Activated T-cell treated with anti-CD3 and anti-CD28 coated beads for 4 hours (primary cell): ENCODE measurements at places on chromosomes 13 and 19.

- DNase-seq: no peak
Observed at GRCh38 chr13:81781471-81781870, 1440.5 kb upstream of the SPRY2 start.

DNA sequence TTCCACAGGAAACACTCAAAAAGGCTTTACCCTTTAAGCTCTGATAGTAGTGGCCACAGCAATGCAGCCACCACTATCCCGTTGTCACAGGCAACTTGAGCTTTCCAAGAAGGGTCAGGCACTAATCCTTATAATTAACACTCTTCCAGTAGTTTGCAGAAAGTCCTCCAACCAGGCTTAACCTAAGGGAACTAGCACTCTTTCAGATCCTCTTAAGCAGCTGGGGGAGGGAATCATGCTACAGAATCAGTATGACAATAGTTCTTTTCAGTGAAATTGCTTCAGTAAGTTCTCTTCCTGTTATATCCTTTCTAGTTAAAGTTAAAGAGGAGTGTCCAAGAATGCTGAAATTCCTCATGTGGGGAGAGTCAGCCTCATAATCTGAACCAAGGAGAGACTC lies 82.2 kb downstream of the TNFSF11 start:
- DNase-seq: no peak

GRCh38 chr13:76454991-76455390 lies 431.2 kb downstream of the KCTD12 start:
- no peak for DNase-seq

DNA sequence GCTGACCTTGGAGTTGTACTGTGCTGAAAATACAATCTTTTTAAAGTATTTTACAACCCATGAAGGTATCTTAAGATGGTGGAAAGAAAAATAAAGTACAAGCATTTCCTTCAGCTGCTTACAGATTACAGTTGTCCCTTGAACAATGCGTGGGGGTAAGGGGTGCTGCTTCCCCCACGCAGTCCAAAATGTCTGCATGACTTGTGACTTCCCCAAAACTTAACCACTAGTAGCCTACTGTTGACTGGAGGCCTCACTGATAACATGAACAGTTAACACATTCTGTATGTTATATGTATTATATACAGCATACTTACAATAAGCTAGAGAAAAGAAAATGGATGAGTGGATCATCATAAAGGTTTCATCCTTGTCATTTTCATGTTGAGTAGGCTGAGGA lies 45.3 kb upstream of the ZNF599 start:
- no peak for DNase-seq

DNA sequence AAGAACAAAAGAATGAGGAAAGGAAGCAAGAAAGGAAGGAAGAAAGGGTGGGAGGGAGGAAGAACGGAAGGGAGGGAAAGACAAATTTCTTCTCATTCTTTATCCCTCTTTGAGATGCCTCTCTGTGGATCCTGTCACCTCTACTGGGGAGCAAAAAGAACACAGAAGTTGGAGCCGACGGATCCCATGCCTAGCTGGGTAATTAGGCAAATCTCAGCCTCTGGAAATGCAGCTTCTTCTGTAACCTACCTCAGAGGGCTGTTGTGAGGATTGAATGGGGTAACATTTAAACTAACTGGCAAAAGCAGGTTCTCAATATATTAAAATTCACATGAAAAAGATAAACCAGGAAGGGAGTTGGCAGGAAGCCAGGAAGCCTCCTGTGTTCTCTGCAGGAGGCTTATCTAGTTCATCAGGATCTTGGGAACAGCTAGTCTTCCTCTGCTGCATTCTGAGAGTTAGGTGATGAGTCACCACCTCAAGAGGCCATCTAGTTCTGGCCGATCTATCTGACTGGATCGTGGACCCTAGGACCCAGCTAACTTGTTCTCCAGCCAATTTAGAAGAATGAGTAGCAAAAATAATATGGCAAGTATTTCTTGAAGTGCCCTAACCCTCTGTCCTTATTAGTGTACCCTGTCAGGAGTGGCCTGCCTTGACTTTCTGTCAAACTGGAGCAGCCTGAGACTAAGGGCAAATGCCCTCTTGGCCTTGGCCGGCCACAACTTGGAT lies 15.2 kb upstream of the CPB2 start:
- DNase-seq: no peak

- no peak for DNase-seq
Observed at GRCh38 chr19:35501684-35502083, 11.4 kb upstream of the KRTDAP start.

DNA sequence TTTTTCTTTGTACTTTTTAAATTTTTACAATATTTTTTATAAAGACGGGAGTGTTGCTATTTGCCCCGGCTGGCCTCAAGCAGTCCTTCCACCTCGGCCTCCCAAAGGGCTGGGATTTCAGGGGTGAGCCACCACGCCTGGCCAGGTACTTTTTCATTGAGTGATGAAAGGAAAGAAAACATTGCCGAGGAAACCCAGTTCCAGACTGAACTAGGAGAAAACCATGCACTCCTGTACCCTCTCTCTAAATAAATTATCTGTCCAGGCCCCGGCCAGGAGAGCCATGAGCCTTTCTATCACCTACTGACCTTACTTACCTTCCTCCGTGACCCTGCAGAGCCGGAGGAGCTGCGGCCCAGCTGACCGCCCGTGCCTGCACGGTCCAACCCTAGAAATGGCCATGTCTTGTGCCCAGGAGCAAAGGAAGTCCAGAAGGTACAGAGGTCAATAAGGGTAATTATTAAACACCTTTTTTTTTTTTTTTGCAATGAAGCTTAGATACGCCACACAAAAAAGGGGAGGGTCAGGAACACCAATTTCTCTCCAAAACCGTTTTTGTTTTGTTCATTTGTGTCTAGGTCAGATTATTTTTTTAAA lies at the start of gene SLC7A9:
SLC7A9 (minus strand) TSS at position 399 of the 597 bp plus-strand sequence. CDS start 1,233 bp downstream, outside the sequence.
- no peak for DNase-seq

DNA sequence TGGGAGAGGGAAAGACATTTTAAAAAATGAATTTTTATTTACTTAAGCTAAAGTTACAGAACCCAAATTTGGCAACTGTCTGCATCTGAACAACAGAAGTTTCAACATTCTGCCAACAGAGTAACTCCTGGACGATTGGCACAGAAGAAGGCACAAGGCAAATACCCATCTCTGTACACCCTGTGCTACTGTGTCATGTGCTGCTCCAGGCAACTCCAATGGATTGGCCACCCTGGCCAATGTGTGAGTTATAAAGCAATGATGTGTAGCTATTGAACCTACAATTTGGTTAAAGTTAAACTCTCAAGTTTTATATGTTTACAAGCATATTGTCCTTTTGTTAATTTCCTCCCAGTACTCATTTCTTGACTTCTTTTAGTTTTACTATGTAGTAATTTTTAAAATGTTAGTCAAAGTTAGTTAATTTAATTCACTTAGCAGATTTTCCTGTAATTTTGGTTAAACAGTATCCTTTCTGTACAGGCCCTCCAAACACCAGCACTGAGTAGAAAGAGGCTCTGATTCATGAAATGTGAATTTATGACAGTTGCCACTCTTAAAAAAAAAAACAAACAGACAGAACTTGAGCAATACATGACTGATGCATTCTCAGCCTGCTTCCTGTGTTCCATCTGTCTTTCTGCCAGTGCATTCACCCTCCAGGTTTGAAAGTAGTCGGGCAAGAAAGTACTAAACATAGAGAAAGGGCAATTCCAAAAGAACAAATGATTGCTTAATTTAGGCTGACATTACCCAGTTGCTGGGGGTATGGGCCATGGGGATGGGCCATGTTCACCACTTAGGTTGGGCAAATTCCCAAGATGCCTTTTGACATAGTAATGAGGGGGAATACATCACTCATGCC lies 5.9 kb downstream of the STARD13 start:
- DNase-seq: no peak

DNA sequence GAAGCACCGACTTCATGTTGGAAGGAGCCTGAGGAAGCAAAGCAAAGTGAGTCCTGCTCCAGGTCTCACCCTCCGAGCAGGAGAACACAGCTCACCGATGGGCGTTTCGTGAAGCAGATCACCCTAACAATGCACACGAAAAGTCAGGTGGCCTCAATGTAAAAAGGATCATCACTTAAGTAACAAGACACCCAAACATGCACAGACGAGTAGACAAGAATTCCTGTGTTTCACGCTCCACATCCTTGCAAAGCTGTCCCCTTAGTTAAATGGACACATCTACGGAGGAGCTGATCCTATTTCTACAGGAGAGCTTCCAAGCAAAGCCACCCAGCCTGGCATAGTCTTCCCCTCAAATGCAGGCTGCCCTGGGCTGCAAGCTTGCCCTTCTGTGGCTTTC lies 66.2 kb downstream of the SLC15A1 start:
- no peak for DNase-seq

DNA sequence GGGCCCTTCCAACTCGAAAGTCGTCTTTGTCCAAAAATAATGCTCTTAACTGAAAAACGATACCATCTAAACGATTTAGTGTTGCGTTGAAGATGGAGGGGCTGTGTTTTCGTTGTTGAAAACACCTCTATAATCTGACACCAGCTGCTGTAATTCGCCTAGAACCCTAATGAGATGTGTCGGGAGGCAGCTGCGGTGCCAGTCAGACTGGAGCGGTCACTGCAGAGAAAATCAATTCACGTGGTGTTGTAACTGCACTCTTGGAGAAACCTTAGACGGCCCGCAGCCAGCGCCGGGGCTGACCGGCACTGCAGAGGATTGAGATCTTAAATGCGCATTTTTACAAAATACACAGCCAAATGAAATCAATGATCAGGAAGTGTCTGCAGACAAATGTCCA lies 339.1 kb downstream of the ZNF536 start:
- no peak for DNase-seq

GRCh38 chr19:16442386-16443276 lies 29.1 kb downstream of the EPS15L1 start:
- no peak for DNase-seq

GRCh38 chr19:57002710-57003109 lies 117.1 kb upstream of the USP29 start:
- no peak for DNase-seq

DNA sequence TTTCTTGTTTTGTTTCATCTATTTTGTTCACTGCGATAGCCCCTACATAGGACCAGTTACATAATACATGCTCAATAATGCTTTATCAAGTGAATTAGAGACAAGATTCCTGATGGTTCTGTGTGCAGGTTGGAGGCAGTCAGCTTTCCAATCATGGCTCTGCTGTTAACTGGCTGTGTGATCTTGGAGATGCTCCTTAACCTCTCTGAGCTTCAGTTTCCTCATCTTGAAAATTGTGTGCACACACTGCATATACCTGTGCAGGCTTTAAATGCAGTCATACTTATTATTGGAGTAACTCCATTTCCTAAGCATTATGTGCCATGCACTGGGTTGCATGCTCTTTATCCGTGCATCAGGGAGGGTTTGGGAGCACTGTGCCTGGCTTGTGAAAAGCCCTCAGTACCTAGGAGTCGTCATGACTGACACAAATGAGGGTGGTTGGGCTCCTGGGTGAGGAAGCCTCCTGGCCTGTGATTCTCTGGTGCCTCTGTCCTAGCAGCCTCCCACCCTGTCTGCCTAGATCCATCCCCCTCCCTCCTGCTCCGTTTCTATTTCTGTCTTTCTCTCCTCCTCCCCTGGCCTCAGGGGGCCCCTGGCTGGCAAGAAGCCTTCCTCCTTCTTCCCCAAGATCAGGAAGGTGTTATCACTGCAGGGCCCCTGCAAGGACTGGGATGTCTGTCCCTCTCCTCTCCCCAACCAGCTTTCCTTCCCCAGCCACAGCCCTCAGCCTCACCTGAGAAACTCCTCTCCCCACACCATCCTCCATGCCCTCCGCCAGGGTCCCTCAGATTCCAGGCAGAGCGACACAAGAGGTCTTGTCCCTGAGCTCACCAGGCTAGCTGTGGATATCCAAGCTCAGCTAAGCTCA lies 8.7 kb downstream of the IFNL1 start:
- no peak for DNase-seq

DNA sequence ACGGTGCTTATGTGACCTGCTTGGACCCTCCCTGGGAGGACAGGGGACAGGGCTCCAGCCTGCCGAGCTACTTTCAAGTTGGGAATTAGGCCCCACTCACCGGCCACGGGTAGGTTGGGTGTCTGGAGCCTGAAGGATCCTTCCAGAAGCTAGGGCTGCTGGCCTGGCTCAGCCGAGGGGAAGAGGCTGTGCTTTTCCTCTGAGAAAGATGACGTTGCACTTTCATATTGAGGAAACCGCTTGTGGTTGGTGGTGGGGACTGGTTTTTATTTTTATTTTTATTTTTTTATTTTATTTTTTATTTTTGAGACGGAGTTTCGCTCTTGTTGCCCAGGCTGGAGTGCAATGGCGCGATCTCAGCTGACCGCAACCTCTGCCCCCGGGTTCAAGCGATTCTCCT lies at the start of gene TMEM150B:
TMEM150B (minus strand) TSS at position 170 of the 400 bp plus-strand sequence. CDS start 4,305 bp downstream, outside the sequence.
- no peak for DNase-seq

GRCh38 chr13:47747901-47748300 lies 253.2 kb downstream of the SUCLA2 start:
- no peak for DNase-seq

DNA sequence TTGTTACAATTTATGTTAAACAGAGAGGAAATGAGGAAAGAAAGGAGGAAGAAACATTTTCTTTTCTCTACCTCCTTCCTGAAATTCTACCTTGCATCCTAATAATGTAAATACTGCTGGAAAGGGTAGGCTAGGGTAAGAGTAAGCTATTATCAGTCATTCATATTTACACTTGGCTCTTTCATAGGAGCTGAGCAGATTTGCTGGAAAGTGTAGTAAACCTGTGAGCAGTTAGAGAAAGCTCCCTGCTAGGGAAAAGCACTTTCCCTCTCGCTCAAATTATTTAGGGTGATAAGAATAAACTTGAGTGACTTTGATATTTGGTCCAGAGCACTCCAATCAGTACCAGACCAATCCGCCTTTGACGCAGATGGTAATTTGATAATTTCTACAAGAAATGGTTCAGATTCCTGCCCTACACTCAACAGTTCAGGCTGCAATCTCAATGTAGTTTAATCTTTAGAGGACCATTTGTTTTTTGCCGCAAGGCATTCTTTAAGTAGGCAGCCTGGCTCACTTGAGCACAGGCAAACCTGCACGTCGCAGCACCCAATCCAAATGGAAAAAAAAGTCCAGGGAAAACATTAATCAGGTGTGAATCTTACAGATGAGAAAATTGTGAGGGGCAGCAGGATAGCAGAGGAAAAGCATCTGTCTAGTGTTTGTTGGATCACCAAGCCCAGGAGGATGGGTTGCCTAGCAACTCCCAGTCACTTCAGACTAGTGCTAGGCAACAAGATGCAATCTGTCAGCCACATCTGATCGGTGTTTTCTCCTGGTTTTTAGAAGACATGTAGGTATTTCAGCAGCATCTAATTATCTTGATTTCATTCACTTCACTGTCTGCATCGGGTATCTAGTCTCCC lies 68.6 kb upstream of the KL start:
- DNase-seq: no peak
